ENCODE measurements at places on chromosomes 1 and 21.

DNA sequence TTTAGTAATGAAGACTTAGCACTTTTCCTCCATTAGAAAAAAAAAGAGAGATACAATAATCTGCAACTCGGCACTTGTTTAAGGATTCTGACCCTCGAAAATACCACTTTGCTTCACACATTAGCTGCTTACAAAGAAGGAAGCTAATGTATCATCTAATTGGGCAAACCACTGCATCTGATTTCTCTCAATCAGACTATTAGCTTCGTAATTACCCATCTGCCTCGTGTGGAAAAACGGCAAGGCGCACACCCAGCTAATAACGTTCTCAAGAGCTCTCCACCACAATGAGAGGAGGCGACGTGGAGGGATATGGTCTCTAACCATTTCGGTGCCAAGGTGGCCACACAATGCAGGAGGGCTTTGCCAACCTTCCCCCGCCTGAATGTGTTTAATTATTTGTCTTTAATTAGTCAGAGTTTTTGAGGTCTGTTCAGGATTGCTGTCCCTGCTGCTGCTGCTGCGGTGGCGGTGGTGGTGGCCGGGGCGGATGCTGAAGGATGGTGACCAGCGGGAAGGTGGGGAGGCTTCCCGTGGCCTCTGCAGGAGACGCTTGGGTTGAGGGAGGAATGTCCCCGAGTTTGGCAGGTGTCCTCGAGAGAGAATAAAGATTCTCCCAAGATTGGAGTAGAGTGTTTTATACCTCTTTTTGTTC is 374.5 kb downstream of the RPS6KC1 start:
- no peak for DNase-seq

GRCh38 chr1:89311757-89312156 is 39.1 kb upstream of the GBP5 start:
- no peak for DNase-seq

GRCh38 chr21:17930093-17930492 is 110.9 kb upstream of the C21orf91 start:
- no peak for DNase-seq

GRCh38 chr1:89670163-89670562 is 37.2 kb downstream of the LRRC8C start:
- DNase-seq = peak; percentile 28

GRCh38 chr1:59952065-59952464 is 25.5 kb upstream of the CYP2J2 start:
- DNase-seq = no peak

GRCh38 chr1:31266547-31266946 is 26.9 kb upstream of the NKAIN1 start:
- DNase-seq = no peak

DNA sequence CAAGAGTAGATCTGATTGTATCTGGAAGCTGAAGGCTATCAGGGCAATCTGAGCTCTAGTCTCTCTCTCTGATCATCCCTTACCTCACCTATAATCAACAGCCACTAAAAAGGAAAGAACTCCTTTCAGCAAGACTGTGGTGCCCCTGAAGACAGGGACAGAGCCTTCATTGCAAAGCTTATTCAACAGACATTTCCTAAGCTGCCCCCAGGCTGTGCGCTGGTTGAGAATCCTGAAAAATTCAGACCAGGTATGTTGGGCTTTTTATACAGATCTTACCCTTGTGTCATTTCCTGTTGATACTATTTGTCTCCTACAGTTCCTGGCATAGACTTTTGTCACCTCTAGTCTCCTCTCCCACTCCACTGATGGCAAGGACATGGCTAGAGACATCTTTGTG is 63.3 kb upstream of the PLA2G4A start:
- DNase-seq = no peak

DNA sequence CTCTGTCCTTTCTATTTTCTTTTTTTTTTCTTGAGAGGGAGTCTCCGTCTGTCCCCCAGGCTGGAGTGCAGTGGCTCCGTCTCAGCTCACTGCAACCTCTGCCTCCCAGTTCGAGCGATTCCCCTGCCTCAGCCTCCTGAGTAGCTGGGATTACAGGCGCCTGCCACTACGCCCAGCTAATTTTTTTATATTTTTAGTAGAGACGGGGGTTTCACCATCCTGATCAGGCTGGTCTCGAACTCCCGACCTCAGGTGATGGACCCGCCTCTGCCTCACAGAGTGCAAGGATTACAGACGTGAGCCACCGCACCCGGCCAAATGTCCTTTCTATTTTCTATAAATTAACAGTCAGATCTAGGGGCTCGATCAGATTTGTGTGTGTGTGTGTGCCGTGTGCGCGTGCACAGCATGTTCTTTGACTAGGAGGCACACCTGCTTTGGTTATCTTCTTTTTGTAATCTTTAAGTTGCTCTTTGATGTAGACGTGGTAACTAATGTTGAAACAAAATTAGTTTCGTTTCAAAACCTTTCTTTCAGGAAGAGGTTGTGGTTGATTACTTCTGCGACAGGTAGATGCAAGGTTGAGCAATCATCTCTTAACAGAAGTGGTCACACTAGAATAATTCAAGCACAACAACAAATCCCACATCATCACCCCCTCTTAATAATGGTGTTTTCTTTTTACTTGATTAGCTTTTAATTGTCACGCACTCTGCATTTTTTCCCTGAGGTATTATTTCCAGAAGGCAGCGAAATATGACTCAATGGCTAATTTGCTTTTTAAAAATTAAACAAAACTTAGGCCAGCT is 779 bp upstream of the DEGS1 start:
- DNase-seq = peak; percentile 70

All from GM18507 (cell line).